ENCODE measurements at places on chromosomes 16 and 17.

DNA sequence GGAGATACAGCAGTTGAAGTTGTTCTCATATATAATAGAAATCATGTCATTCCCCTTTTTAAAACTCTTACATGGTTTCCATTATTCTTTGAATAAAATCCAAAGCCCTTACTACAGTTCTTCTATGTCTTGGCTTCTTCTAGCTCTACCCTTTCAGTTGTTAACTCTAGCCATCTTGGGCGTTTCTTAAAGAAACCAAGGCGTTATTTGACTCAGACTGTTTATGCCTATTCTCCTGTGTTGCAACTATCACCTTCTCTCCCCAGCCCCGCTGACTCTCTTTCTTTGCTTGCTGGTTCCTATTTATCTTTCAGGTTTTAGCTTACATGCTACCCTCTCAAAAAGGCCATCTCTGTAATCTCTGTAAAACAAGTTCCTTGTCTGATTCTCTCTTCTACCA, 32.7 kb downstream of the NFATC3 start:
- DNase-seq: no peak

DNA sequence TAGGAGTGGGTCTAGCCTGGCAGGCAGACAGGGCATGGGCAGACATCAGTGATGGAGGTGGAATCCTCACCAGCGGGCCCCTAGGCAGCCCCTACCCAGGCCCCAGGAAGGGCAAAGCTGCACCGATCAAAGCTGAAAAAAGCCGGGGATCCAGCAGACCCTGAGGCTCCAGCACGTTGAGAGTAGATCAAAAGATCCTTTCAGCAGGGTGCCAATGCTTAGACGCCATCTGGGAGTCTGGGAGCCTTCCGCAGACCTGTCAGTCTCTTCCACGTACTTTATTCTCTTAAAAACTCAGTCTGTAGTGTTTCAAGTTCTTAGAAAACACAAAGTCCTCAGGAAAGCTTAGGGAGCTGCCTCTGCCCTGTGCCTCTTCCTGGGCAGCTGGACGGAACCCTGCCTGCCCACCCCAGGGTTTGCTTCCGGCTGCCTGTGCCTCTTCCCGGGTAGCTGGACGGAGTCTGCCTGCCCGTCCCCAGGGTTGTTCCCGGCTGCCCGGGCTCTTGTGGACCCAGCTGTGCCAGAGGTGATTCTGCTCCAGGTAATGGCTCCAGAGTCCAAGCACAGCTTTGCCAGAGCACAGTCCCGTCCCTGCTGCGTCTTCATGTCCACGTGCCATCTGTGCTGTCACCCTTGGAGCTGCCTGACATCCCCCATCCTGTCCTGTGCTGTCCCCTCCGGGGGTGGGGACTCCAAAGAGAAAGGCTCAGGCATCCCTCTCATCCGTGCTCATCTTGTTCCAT, 50.8 kb upstream of the PVALEF start:
- no peak for DNase-seq

DNA sequence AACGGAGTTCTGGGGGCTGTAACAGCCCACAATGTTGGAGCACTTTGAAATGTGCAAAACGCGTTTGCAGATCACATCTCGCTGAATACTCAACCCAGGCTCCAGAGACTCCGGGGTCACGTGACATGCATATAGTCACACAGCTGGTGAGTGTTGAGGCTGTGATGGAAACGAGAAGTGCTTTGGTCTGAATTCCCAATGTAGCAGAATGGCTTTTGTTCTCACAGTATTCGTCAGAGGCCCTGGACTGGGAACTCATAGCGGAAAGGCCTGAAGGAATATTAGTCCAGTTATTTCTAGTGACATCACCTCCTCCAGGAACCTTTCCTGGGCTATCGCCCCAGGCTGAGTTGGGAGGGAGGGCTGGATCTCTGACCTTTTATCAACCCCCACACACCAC, 95.8 kb upstream of the CRHR1 start:
- DNase-seq: no peak

DNA sequence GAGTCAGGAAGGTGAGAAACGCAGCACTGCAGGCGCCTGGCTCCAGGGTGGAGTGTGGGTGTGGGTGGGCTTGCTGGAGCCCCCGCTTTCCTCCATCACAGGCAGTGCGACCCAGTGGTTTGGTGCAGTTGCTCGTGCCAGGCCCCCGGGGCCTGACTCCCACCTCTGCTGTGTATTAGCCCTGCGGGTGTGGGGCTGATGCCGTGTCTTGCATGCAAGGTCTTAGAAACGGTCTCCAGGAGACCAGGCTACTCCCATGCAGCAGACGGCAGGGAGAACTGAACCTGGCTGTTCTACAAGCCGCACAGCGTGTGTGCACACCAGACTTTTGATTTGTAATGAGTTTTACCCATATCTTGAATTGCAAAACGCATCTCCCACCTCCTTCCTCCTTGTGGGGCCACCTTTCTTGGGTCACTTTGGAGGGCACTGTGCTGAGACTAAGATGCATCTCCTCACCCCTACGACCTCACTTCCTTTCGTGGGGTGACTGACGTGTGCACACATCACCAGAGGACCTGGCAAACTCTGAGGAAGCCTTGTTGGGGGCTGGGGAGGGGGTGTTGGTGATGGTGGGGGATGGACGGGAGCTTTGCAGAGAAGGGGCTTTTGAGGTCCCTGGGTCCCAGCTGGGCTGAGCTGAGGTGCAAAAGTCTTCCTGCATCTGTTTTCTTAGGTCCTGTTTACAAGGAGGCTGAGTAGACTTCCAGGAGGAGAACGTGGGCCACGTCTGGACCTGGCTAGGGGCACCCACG, 101.8 kb upstream of the TNRC6C start:
- DNase-seq: no peak

DNA sequence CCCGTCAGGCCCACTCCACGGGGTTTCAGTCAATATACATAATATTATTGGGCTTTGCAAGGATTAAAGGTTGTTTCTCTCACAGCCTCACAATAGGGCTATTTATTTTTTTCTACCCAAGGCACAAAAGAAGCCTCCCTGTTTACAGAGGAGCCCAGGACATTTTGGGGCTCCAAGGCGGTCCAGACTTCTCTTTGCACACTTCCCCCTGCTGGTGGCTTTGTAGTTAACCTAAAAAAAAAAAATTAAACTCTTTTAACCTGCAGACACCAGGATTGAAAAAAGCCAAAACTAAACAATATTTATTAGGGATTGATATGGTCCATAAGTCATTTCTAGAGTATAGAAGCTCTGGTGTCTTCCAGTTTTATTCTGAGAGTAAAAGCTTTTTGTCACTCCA, 169.7 kb upstream of the ZFHX3 start:
- no peak for DNase-seq

DNA sequence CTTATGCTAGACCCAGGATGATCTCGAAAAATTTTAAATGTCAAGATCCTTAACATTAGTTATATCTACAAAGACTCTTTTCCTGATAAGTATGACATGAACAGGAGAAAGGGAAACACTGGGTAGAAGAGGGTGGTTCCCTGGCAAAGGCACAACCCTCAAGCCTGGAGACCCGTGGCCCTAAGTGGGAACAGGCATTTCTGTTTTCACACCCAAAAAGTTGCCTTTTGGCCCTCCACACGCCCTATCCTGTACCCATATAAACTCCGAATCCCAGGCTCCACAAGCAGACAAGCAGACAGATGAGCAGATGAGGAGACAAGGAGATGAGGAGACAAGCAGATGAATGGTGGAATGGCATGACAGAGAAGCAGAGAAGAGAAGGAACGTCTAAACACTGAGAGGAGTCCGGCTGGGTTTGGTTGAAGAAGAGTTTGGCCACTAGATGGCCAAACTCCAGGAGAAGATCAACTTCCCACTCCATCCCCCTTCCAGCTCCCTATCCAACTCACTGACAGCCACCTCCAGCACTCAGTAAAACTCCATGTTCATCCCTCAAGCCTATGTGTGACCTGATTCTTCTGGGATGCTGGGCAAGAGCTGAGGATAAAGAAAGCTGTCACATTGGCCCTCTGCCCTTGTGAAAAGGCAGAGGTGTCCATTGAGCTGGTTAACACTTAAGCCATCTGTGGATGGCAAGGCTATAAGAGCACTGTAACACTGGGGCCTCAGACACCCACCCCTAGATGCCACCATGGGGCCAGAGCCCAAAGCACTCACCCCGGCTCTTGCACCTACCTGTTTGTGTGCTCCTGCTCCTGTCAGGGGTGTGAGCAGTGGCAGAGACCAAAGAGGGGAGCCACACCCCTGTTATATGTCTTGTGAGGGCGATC, 139.6 kb upstream of the FAM20A start:
- no peak for DNase-seq

DNA sequence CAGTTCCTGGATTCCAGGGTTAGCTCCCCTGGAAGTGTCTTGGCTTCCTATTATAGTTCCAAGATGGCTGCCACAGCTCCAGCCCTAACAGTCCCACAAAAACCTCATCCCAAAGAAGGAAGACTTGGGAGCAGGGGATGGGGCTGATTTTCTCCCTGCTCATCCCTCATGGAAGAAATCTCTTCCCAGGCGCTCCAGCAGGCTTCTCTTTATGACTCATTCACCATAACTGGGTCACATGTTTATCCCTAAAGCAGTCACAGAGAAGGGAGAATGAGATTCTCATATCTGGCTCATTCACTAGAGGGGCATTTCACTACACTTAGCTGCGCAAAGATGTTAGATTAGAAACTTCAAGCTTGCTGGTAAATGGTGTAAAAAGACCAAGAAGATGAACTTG, 206.5 kb upstream of the IRX3 start:
- no peak for DNase-seq

- peak; percentile 48 for DNase-seq
Measured at GRCh38 chr17:40168262-40168832, 8.9 kb upstream of the RAPGEFL1 start.

DNA sequence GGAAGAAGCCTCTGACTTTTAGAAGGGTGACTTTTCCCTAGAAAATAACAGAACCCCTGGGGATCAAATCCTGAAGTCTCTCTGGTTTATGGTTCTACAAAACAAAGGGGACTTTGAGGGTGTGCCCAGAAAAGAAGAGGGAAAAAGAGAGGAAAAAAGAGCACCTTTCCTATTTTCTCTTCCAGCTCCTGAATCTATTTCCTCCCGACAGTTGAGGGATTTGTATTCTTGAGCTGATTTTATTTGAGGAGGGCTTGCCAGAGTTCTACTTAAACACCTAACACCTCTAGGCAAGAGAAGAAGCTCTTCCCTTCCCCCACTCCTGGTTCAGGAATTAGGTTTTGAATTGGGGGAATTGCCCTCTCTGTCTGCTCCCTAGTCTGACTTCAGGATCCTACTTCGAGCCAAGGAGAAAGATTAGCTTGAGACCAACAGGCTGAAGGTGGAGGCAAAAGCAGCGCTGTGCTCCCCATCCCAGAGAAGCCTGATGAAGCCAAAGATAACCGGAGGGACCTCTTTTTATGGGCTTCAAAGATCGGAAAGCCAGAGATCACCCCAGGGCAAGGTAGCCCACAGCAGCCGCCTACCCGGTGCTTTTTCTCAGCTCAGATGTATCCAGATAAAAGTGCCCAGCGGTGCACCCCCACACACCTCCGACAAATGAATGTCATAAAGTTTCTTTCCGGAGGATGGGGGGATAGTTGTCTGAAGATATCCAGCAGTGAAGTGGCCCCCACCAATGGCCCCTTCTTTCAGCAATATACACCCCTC, 796 bp downstream of the HOXB3 start:
- no peak for DNase-seq

DNA sequence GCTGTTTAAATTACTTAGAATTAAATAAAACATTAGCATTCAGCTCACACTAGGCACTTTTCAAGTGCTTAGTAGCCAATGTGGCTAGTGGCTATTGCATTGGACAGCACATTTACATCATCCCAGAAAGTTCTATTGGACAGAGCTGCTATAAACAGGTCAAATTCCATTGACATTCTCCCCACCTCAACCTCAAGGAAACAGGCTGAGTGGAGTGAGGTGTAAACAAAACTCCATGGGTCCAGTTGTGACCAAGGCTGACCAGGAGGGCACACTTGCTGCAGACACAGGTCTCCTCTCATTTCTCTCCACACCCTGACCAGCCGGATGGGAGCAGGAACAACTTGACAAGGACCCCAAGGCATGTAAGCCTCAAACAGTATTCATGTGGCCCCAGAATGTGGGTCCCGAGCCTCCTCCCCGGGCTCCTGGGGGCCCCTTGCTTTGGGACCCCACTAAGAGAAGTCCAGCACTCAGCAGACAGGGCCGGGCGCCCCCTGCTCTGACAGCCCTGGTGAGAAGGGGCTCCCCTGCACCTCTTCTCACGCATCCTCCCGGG, 488 bp downstream of the C17orf113 start:
- DNase-seq: no peak

DNA sequence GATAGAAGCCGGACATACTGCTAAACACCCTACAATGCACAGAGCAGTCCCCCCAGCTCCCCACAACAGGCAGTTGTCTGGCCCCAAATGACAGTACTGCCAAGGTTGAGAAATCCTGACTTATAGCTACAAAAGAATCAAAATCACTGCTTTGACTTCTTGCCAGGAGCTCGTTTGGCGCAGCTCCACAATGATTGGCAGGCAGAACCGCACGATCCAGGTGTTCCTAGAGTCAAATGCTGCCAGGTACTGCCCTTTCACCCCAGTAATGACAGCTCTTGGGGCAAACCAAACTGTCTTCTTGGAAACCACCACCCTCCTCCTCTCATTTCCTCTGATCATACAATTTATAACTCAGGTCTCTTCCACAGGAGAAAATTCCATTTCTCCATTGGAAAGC, 2.2 kb upstream of the TMC5 start:
- no peak for DNase-seq
